ENCODE measurements at places on chromosomes 2 and 18. TPM values are rescaled to one million over a fixed set of nuclear protein-coding genes. Genes with fewer than 3 reads are reported as not detected.

GRCh38 chr18:24270937-24271380, 126.7 kb downstream of the OSBPL1A start:
- no peak for DNase-seq

GRCh38 chr2:1675633-1676032, 68.7 kb downstream of the PXDN start:
- no peak for DNase-seq

DNA sequence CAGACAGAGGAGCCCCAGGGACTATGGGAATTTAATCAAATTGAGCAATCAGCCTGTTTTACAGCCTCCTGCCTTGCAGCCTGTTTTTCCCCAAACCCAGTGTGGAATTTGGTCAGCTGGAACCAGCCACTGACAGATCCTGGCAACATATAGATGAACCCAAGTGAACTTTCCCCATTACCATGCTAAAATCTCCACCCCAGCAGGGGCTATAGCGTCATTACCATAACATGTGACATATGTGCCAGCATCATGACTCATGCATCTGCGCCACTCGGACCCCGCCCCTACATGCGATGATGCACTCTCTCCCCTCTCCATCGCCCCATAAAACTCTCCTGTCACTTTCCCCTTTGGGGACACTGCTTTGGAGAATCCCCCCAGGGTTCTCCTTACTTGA, 17.3 kb upstream of the FEZ2 start:
- no peak for DNase-seq

DNA sequence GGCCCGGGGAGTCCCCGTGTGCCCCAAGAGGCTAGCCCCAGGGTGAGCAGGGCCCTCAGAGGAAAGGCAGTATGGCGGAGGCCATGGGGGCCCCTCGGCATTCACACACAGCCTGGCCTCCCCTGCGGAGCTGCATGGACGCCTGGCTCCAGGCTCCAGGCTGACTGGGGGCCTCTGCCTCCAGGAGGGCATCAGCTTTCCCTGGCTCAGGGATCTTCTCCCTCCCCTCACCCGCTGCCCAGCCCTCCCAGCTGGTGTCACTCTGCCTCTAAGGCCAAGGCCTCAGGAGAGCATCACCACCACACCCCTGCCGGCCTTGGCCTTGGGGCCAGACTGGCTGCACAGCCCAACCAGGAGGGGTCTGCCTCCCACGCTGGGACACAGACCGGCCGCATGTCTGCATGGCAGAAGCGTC, 16.9 kb upstream of the FAHD2A start:
- DNase-seq: no peak

DNA sequence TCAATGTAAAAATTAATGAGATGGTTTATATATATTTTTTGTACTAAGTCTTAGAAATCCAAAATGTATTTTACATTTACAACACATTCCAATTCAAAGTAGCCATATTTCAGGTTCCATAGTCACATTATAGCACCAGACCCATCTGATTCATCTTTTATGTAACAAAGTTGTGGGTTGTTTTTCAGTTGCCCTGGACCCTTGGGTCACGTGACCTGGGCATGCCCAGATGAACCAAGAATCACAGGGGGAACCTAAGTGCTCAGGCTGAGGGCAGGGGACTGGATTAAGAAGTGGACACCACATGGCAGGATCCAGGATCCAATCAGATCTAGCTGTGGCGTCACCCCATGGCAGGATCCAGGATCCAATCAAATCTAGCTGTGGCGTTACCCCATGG, 44.9 kb upstream of the NDUFV2 start:
- DNase-seq: no peak

MYCN gene
- 1.1 TPM for total RNA-seq

Measured in heart left ventricle (tissue), 16 donors.